Breast epithelium (tissue), 4 donors: ENCODE measurements at places on chromosomes 2 and 18. TPM values are rescaled to one million over a fixed set of nuclear protein-coding genes. Genes with fewer than 3 reads are reported as not detected.

- DNase-seq, result no peak
Measured at GRCh38 chr2:143682436-143683055, 553.3 kb downstream of the ARHGAP15 start.

DNA sequence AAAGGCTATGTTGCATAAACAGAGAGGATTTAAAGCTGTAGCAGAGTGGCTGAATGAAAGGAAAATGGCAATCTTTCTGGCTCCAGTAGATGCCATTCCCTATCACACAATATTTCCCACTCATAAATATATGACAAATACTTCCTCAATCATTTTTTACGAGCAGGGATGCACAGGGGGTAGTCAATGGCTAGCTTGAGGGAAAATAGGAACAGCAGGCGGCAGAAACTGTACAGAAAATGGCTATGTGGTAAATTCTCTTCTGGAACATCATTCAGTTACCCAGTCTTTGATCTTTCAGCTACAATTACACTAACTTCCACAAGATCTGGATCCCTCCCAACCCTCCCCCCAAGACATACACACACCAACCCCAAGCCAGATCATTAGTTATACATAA lies 127.2 kb downstream of the OLA1 start:
- DNase-seq, result no peak

GRCh38 chr2:143426296-143426695 lies 297.1 kb downstream of the ARHGAP15 start:
- no peak for DNase-seq

DNA sequence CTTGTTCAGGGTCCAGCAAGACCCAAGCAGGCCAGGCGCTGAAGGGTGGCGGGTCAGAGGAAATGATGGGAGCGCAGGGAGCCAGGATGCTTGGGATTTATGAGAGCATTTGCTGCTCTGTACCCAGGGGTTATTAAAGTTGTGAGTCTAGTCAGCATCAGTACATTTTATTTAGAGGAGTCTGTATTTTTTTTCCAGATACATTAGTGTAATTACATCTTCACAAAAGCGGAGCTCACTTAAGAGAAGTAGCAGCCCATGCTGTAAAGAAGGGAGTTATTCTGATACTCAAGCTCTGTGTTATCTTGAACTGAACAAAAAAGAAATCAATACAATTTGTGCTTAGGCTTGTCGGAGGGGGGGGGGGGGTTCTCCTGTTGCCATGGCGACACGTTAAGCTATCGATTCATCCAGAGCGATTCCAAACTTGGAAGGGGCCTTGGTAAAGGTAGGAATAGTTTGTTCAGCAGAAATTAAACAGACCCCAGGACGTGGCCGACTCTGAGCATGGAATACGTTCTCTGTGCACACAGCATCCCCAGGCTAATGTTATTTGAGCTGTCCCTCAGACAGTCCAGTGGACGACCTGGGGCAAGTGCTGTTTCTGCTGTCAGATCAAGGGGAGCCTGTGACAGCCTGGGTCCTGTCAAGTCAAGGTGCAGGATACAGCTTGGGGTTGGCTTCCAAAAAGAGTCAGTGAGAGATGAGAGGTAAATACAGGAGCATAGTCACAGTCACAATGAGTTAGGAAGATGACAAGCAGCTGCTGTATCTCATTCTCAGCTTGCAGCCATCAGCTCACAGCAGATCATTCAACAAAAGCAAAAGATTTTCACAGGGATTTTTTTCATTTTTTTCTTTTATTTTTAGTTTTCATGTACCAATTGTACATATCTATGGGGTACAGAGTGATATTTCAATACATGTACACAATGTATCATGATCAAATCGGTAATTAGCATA lies 387.6 kb downstream of the DCDC2C start:
- DNase-seq, result no peak

DNA sequence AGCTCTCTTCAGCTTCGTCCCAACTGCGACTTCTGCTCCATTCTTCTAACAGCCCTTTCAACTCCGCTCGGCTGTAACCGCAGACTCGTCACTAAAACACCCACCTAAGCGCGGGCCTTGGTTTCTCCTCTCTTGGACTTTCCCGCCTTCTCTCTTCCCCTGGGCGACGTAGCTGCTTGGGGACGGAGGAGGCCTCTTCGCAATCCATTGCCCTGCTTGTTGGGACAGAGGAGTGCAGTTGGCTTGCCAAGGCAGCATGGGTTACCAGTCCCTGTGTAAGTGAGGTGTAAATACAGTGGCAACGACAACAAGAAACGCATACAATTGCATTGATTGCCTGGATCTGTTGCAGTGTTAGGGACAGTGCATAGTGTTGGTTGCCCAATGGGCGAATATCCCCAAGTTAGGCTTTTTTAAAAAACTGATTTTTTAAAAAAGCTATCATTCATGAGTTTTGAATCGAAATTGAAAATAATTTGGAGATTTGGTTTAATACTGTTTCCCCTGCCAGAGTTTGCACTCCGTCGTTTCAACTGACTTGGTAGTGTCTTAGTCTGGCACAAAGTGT lies 484 bp upstream of the DARS1 start:
- no peak for DNase-seq

DNA sequence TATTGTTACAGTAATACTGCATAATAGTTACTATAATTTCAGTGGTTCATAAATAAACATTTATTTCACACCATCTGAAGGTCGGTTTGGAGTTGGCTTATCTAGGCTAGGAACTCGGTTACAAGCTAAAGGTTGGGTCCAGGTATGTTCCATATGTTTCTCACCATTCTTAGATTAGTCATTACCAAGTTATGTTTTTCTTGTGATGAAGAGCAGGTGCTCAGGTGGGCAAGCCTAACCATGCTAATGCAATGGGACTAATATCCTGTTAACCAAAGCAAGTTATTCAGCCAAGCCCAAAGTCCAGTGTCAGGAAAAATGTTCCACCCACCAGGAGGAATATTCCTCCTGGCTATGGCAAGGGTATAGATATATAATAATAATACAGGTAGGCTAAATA lies 93.2 kb downstream of the CPO start:
- DNase-seq, result no peak

- no peak for DNase-seq
Measured at GRCh38 chr18:59617468-59617932, 79.7 kb downstream of the CCBE1 start.

The ITGB6 gene
- 16.7 TPM for total RNA-seq

The GPR75 gene
- 11.3 TPM for total RNA-seq

DNA sequence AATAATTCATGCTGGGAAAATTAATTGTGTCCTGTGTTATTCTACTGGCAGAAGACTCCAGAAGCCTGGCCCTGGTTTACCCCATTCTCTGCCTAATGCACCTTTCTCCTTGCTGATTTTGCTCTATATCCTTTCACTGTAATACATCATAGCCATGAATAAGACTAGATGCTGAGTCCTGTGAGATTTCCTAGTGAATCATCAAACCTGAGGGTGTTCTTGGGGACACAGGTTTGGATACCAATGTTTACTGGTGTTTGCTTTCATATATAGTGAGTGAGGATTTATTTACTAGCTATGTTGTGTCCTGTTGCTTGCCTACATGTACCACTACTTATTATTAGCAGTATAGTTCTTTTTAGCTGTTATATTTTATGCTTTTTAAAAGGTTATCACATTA lies 6.5 kb downstream of the METTL5 start:
- no peak for DNase-seq

DNA sequence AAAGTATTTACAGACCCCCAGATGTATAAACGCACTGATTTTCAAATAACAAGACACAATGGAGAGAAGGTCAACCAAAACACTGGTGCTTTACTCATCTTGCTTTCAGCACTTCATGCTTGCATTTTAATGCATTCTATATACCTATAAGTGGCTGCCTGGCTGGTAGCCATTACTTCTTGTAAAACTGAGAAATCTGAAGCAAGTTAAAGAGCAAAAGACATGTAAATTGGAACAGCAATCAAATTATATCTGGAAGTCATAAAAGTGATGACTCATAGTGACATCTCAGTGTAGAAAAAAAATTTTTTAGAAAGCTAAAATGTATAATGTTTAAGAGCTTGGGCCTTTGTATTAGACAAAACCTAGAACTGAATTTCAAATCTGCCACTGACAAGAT lies 106.2 kb downstream of the CCDC141 start:
- DNase-seq, result no peak

The RNF125 gene
- 7.2 TPM for total RNA-seq

- no peak for DNase-seq
Measured at GRCh38 chr2:166419616-166419934, 43.8 kb upstream of the SCN9A start.

The ASAP2 gene
- total RNA-seq, result 14.5 TPM

DNA sequence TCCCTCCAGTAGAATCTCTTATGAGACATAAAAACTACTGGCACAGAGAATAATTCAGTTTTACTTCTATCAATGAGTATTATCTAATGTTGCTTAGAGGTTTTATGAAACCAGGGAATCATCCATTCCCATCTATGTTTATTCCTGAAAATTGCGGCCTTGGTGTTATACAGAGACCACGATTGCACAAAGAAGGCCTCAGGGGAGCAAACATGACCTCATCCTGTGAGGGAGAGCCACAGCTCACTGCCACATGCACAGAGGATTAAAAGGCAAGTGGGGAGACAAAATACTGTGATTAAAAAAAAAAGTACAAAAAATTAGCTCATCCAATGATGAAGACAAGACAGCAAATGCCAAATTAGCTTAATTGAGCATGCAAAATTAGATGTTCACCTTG lies 111.8 kb upstream of the SLC35G4 start:
- DNase-seq, result no peak

DNA sequence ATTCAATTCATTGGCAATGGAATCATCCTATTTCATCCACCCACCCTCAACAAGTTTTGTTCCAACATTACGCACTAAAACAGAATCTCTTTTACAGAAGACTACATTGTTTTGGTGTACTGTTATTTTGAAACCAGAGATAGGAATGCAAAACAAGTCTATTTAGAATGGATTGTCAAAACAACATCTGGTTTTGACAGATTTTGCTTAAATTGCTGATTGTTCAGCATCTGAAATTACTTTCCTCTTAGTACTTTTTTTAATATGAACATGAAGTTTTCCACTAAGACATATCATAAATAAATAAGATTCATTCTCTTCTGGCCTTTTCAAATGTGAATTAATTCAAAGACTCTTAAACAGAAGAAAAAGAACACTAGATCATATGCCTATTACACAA lies 323.9 kb upstream of the TFPI start:
- no peak for DNase-seq

The ATOH8 gene
- 46.2 TPM for total RNA-seq

The EHBP1 gene
- 118 TPM for total RNA-seq
